ENCODE measurements at places on chromosomes 2 and 18.
A peak's percentile ranks its signal among the peaks of the same experiment; 100 is the strongest.

DNA sequence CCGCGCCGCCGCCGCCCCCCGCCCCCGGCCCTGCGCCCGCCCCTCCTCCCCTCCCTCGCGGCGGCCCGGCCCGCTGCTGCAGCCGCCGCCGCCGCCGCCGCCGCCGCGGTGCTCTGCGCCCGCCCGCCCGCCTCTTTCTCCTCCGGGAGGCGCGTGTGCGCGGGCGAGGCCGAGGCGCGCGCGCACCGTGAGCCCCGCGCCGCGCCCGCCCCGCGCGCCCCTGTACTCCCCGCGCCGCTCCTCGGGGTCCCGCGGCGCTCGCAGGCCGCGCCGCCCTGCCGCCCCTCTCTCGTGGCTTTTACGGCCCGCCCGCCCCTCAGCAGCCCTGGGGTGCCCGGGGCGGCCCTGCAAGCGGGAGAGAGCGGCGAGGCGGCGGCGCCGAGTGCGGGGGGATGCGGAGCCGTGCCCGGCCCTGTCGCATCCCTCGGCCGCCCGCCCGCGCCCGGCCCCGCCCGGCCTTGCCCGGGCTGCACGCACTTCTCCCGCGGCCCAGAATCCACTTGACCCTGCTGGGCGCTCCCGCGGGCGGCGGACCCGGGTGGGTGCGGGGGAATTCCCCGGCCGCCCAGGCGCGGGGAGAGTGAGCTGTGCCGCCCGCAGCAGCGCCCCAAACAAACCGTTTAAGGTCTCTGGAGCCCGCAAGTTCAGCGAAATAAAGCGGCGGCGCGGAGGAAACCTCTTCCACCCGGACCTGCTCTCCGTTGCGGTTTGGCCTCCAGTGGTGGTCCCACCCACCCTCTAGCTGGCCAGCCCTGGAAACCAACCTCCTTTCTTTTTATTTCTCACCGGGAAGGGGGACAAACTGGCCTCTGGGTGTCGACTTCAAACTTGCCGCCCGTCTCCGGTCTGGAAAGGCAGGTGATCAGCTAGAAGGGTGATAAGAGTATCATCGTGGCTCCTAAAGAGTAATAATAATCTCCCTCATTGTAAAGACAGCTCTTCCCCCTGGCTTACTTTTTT, 37.4 kb downstream of the AFF3 start:
- DNase-seq, result peak; percentile 62

GRCh38 chr2:75317316-75317715, 118.0 kb upstream of the TACR1 start:
- no peak for DNase-seq

DNA sequence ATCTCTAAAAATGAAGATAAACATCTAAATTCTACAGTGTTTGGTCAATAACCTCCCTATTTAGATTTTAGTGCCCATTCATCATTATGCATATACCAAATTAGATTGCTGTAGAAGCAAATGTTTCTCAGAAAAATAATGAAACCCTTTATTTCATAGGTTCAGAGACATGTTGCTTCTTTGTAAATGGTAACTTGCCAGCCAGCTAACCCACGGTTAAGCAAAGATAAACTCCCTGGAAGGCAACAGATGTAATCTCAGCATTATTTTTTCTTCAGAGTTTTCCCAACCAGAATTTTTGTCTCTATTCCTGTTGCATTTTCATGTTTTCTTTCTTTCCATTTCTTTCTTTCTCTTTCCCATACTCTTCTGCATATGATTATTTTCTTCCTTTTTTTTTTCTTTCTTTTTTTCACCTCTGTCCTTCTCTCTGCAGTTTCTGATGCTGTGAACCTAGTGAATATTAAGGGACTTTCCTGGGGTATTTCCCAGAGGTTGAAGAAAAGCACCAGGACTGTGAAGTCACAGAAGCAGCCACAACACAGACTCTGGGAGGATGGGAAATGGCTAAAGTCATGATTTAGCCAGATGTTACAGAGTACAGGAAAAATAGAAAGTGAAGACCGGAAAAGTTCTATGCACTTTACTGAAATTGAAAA, 50.0 kb upstream of the DSG1 start:
- no peak for DNase-seq

DNA sequence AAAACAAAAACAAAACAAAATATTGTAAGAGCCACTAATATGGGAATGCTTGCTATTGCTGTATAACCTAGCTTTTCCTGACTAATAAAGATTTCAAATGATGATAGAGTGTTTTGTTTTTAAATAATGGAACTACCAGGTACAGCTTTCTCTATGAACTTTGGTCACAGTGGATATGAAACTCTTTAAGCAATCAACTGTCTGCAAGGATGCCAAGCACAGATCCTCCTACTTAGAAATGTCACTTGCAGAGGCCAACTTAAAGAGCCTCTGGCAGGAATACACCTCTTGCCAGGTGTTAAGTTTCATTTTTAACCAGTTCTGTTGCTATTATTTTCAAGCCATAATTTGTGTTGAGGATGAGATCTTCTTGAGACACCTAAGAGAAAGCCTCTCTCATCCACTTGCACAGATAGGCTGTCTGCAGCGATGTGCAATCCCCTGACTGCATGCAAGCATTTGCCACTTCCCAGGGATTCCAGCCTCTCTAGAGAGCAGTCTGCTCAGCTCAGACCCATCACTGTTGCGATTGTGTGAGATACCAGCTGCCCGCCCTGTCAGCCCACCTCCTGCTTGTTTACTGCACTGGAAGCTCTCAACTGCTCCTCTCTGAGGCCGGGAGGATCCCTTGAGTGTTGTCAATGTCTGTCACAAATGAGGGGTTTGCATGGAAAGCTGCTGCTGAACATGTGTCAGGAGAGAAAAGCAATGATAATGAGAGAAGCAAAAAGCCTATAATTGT, 86.1 kb upstream of the SCG2 start:
- DNase-seq, result no peak

GRCh38 chr2:20539776-20540586, 93.1 kb downstream of the RHOB start:
- DNase-seq, result peak; percentile 64

GRCh38 chr2:174333372-174334277, 1.1 kb upstream of the SP9 start:
- DNase-seq, result no peak

DNA sequence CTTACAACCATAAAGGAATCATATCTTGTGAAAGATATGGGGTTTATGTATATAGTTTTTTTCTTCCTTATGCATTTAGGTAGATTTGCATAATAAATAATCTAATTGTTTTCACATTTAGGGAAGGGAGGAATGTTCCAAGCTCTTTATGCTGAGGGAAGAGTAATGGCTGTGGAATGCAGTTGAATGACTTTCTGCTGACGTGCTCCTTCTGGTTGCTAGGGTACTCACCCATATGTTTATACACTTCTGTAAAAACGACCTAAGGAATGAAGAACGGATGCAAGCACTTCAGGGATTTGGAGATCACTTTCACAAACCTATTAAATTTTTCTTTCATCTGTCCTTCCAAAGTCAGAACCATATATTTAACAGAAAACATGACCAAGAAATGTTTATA, 29.2 kb upstream of the PPP4R1 start:
- no peak for DNase-seq

DNA sequence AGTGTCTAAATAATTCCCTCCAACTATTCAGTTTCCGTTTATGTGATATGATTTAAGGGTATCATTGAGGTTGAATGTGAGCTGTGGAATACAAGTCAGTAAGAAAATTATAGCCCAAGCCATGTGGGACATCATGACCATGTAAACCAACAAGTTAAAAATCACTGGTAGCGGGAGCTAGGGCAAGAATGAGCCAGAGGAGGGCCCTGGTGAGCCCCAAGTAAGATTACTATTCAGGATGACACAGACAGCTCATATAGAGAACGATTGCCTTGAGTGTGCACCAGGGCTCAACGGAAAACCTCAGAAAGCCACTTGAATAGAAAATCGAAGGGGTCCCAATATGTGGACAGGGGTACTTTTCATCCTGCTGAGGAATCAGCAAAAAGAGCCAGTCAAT, 87.8 kb upstream of the RBMS1 start:
- no peak for DNase-seq

GRCh38 chr2:121489911-121490583, 40.6 kb upstream of the RNU4ATAC start:
- no peak for DNase-seq

DNA sequence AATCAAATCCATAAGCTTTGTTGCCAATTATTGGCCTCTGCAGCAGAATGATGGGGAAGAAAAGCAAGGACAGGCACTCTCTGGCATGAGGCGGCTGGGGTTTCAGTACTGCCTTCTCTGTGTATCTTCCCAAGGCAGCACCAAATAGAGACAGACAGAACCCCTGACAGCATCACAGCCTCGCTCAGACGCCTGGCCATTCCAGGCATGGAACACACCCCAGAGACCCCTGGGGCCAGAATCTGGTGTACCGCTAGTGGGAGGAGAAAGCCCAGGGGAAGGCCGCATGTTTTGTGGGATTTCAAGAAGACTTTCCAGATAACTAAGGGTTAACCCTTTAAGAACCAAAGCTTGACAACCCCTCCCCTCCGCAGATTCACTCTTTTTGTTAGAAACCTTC, 282.1 kb downstream of the EN1 start:
- no peak for DNase-seq

- DNase-seq, result peak; percentile 99
These were observed 42.1 kb downstream of the BMP10 start for GRCh38 chr2:68828887-68829708.

DNA sequence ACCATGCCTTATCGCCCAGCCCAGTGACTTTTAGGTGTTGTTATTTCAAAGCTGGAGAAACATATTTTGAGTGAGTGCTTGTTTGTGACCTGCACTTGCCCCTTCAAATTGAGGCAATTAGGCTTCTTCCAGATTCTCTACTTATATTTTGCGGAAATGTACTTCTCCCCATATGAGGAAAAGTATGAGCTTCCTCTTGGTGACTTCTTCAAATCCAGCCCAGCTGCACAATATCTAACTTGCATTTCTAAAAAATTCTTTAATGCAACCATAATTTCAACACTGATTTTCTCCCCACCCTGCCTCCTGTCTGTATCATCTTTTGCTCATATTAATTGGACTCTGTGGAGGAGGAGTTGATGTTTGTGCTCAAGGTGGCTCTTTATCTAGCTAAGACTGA, 391.2 kb upstream of the POU3F3 start:
- no peak for DNase-seq

GRCh38 chr2:9260464-9260918, 53.9 kb downstream of the ASAP2 start:
- DNase-seq, result peak; percentile 70

DNA sequence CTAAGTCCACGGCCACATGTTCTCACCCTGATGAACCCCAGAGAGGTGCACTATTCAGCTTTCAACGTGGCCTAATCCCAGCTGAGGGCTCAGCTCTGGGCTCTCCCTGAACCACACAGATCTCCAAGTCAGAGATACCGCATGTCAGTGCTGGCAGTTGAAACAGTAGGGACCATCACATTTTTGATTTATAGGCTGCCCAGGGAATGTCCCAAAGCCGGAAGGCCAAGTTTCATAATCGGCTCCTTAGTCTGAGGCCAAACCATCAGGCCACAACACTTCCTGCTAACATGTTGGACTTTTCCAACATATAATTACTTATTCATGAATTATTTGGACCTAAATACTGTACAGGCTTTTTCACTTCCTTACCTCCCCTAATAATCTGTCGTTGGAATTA, 91.9 kb upstream of the KLHL29 start:
- peak; percentile 68 for DNase-seq

GRCh38 chr2:128411431-128411830, 92.8 kb upstream of the HS6ST1 start:
- DNase-seq, result no peak

- no peak for DNase-seq
These were observed 23.1 kb upstream of the COPS8 start for GRCh38 chr2:237062585-237062984.

DNA sequence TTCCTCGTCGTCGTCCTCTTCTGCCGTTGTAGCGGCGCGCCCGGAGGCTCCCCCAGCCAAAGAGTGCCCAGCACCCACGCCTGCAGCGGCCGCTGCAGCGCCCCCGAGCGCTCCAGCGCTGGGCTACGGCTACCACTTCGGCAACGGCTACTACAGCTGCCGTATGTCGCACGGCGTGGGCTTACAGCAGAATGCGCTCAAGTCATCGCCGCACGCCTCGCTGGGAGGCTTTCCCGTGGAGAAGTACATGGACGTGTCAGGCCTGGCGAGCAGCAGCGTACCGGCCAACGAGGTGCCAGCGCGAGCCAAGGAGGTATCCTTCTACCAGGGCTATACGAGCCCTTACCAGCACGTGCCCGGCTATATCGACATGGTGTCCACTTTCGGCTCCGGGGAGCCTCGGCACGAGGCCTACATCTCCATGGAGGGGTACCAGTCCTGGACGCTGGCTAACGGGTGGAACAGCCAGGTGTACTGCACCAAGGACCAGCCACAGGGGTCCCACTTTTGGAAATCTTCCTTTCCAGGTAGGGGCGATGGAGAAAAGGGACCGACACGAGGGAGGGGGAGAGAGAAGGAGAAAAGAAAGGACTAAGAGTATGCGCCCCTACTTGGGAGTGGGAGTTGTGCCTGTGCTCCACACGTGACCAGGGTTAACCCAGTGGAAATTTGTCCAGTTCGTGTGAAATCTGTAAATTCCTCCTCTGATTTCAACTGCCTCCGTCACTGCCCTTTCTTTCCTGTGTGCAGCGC, 800 bp downstream of the HOXD13 start:
- DNase-seq, result no peak

- DNase-seq, result no peak
These were observed 15.9 kb downstream of the ERFE start for GRCh38 chr2:238174701-238175100.

DNA sequence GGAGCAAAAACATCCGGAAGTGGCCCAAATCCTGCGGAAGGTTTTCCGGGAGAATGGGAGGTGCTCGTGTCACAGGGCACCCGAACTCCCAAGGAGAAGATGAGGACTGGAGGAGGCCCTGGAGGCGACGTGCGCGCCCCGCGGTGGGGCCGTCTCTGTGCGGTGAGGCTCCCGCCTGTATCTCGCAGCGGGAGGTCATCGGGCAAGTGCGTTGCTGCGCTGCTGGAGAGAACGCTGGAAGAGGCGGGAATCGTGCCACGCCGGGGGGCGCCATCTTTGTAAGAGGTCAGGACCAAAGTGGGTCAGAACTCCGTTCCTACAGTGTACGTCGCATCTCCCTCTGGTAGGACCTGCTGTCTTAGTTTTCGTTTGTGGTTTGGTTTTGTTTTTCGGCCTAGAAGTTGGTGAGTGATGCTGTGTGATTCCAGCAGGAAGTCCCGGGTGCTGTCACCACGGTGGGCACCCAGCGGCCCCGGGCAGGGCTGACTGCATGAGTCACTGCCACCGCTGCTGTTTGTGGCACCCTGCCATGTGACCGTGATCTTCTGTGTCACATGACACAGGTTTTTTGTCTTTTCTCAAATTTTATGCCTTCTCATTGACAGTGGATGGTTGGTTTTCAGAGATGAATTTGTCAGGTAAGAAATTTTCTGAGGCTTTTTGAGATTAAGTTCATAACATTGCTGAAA, 21.5 kb upstream of the ATP9B start:
- DNase-seq, result no peak
